GM23338 (cell line): ENCODE measurements at places on chromosomes 3 and 15.

DNA sequence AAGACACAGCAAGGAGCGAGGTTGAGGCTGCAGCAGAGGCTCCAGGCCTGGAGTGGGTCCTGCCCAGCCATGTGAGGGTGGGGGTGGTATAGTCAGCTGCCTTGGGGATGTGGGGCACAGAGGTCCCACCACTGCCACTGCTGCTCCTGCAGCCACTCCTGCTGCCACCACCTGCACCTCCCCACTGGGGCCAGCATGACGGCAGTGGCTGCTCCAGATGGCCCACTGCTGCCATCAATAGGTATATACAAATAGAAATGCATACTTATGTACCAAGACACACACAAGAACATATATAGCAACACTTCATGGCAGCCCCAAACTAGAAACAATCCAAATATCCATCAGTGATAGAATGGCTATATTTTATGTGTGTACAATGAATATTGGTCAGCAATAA, 10.0 kb upstream of the TOP2B start:
- H3K4me1 ChIP-seq: peaks cover 10% of the 10 kb centered on the region; the same call in 1 of the 2 replicates
- DNase-seq: no peak
- H3K36me3 ChIP-seq: no peaks in the 10 kb centered on the region
- H3K4me3 ChIP-seq: no peak overlapping the region
- no peaks in the 10 kb centered on the region for H3K27me3 ChIP-seq

GRCh38 chr3:185207931-185208746, 45.7 kb downstream of the EHHADH start:
- DNase-seq: no peak
- no peaks in the 10 kb centered on the region for H3K27me3 ChIP-seq
- no peak overlapping the region for H3K27ac ChIP-seq
- H3K4me1 ChIP-seq: no peaks in the 10 kb centered on the region

GRCh38 chr3:101685050-101685400, 1.5 kb downstream of the RPL24 start:
- H3K36me3 ChIP-seq: peaks cover 57% of the 10 kb centered on the region
- H3K4me1 ChIP-seq: peaks cover 9% of the 10 kb centered on the region; the same call in 1 of the 2 replicates
- peak overlapping the region; percentile 92 for H3K27ac ChIP-seq
- no peak for DNase-seq

DNA sequence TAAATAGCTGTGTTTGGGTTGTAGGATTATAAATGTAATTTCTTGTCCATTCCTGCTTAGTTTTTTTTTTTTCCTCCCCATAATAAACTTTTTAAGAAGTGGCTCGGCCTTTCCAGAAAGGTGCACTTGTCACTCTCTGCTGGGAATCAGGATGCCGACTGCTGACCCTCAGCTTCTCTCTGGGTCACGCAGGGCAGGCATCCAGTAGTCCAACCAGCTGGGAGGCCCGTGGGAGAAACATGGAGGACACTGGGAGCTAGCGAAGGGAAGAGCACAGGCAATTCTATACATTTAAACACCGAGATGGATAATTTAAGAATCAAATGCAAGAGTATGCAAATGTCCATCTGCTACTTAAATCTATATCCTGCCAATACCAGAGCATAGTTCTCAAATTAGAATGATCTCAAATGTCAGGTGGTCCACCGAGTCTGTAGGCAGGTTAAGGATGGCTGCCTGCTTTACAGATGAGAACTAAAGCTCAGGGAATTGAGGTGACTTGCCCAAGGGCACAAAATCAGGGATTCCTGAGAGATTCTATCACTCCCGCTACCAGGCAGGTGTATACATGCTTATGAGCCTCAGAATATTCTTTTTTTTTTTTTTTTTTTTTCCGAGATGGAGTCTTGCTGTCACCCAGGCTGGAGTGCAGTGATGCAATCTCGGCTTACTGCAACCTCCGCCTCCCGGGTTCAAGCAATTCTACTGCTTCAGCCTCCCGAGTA, 64.5 kb downstream of the DAPK2 start:
- H3K27ac ChIP-seq: no peak overlapping the region
- no peaks in the 10 kb centered on the region for H3K4me1 ChIP-seq
- H3K36me3 ChIP-seq: no peaks in the 10 kb centered on the region
- DNase-seq: no peak

GRCh38 chr15:76967067-76967466, 27.9 kb upstream of the PSTPIP1 start:
- H3K4me1 ChIP-seq: 0 out of 2 replicates have a peak, but pooled peaks cover 3% of the 10 kb centered on the region
- H3K36me3 ChIP-seq: no peaks in the 10 kb centered on the region
- no peaks in the 10 kb centered on the region for H3K27me3 ChIP-seq
- no peak overlapping the region for H3K4me3 ChIP-seq
- no peak for DNase-seq

- no peaks in the 10 kb centered on the region for H3K36me3 ChIP-seq
- DNase-seq: no peak
- H3K4me3 ChIP-seq: no peak overlapping the region
- H3K4me1 ChIP-seq: no peaks in the 10 kb centered on the region
- H3K27me3 ChIP-seq: no peaks in the 10 kb centered on the region
Measured at GRCh38 chr3:134707908-134708597, 57.2 kb upstream of the KY start.

- peaks cover 13% of the 10 kb centered on the region; the same call in 1 of the 2 replicates for H3K4me1 ChIP-seq
- peak; percentile 20 for DNase-seq
Measured at GRCh38 chr15:73844356-73844755, 29.0 kb upstream of the TBC1D21 start.

GRCh38 chr15:36882487-36883131, 217.7 kb downstream of the MEIS2 start:
- no peaks in the 10 kb centered on the region for H3K36me3 ChIP-seq
- H3K4me3 ChIP-seq: peak overlapping the region; percentile 35
- peaks cover 85% of the 10 kb centered on the region for H3K4me1 ChIP-seq
- no peak overlapping the region for H3K27ac ChIP-seq
- peak; percentile 59 for DNase-seq
- H3K27me3 ChIP-seq: peaks cover 100% of the 10 kb centered on the region

DNA sequence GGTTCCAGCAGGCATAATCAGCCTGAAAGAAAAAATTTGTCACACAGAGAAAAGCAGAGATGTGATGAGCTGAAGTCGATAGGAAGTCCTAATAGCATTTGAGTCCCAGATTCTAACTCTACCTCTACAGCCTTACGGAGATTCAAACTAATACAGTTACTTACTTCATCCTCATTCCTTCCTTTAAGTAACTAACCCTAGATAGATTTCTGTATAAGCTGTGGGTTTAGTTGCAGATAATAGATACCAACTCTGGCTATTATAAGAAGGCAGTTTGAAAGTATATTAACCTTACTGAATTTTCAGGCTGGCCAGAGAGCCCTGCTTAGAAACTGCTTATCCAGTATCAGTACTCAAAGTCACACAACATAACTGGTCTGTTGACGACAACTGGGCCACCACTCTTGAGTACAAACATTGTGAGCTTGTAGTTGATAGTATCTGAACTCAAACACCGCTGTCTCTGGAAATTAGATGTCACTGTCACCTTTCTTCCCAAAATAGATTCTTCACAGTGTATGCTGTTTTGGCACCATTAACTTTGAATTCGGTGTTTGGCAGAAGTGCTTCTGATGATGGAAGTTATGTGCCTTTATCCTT, 484.3 kb downstream of the DIPK2A start:
- no peak overlapping the region for H3K4me3 ChIP-seq
- no peaks in the 10 kb centered on the region for H3K36me3 ChIP-seq
- H3K27me3 ChIP-seq: no peaks in the 10 kb centered on the region
- no peak for DNase-seq

GRCh38 chr3:107212618-107213017, 164.6 kb upstream of the CCDC54 start:
- H3K27ac ChIP-seq: no peak overlapping the region
- DNase-seq: no peak
- no peaks in the 10 kb centered on the region for H3K27me3 ChIP-seq
- no peaks in the 10 kb centered on the region; the same call in 1 of the 2 replicates for H3K36me3 ChIP-seq

- no peaks in the 10 kb centered on the region for H3K36me3 ChIP-seq
- DNase-seq: no peak
- no peak overlapping the region for H3K4me3 ChIP-seq
- no peaks in the 10 kb centered on the region for H3K27me3 ChIP-seq
- H3K4me1 ChIP-seq: no peaks in the 10 kb centered on the region; the same call in 1 of the 2 replicates
Measured at GRCh38 chr3:106272302-106272701, 403.5 kb upstream of the CBLB start.

DNA sequence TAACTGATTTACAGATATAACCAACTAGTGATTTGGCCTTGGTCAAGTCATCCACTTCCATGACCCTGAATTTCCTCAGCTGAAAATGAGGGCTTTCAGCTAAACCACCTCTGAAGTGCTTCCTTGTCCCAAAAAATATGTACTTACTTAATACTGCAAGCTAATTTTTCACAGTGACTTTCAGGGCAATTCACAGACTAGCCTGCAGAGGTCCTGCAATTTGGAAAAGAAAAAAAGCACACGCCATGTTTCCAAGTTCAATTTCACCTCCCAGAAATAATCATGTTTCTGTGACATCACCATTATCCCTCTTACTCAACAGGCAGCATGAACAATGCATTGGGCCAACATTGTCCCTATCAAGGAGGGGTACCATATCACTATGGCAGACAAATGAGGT, 218.2 kb downstream of the SHOX2 start:
- H3K27ac ChIP-seq: no peak overlapping the region
- no peaks in the 10 kb centered on the region for H3K36me3 ChIP-seq
- DNase-seq: peak; percentile 21

DNA sequence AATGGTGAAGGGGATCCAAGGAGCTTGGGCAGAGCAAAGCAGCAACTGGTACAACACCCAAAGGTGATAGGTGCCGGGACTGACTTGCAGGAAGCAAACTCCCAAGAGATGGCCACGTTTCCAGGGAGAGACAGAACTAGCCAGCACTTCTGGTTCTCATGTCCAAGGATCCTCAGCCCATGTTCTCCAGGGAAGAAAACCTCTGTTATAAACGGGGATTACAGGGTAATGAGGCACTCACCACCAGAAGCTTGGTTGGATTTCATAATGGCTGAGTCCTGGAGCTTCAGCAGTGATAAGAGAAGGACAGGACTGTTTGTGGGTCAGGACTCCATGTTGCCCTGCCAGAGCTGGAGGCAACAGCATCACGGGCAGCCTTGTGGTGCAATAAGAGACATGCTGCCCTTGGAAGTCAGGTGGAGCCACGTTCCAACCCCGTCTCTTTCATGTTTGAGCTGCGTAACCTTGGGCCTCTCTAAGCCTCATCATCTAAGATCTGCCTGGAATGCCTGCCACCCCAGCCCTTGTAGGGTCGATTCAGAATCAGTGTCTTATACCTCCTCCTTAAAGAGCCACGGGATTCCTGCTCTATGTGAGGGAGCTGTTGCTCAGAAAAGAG, 181.0 kb downstream of the ABHD5 start:
- no peaks in the 10 kb centered on the region for H3K27me3 ChIP-seq
- no peak overlapping the region for H3K4me3 ChIP-seq
- H3K36me3 ChIP-seq: no peaks in the 10 kb centered on the region
- H3K27ac ChIP-seq: no peak overlapping the region

DNA sequence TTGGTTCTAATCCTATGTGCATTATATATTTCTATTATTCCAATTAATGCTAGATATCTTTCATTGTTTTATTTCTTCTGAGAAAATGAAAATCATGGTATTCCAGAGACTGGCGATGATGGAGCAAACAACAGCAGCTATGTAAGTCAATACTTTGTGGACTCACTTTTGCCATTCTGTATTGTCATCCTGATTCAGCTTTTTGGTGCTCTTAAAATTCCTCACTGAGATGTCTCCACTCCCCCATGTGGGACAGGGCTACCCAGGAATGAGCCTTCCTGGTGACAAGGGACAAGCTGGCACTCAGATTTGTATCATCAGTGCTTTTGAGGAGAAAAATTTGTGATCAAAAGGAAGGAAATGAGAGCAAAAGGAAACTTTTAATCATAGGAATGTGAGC, 56.7 kb upstream of the XCR1 start:
- H3K36me3 ChIP-seq: no peaks in the 10 kb centered on the region
- H3K27me3 ChIP-seq: no peaks in the 10 kb centered on the region
- H3K4me3 ChIP-seq: no peak overlapping the region
- H3K4me1 ChIP-seq: no peaks in the 10 kb centered on the region
- H3K27ac ChIP-seq: no peak overlapping the region

DNA sequence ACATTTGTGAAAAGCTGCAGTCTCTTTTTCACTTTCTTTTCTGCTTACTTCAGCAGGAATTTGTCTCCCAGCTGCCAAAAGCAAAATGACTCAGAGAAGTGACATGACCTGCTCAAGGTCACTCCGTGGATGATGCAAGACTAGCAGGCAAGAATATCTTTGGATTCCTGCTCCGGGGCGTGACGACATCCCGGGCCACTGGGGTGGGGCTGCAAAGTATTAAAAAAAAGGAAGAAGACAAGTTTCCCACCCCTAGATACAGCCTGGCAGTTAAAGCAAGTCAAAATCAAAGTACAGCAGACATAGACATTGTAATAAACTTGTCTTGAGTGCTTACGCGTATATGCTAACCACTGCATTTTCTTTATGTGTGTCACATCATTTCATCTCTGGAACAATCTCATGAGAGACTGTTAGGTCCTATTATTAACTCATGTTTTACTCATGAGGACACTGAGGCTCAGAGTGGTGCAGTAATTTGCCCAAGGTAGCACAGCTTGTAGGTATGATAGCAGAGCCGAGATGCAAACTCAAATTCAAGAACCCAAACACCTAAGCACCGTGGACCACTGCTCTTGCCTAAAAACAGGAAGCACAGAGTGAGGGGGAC, 485.2 kb upstream of the PROK2 start:
- no peak for DNase-seq
- H3K36me3 ChIP-seq: no peaks in the 10 kb centered on the region
- no peak overlapping the region for H3K4me3 ChIP-seq

DNA sequence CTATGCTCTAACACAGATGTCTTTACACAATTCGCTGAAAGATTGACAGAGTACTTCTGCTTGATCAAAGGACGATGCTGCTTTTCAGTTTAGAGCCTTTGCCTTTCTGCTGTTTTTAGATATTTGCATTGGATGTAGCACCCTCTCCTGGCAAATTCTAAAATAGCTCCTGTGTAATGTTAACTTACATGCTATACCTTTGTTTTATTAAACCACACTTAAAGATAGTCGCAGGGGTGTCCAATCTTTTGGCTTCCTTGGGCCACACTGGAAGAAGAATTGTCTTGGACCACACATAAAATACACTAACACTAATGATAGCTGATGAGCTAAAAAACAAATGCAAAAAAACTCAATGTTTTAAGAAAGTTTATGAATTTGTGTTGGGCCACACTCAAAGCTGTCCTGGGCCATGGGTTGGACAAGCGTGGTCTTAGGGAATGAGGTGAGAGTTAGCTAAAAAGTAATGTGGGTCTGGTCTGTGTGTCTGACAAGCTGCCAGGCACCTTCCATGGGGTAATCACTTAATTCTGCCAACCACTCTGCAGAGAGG, 62.9 kb downstream of the ATG7 start:
- no peaks in the 10 kb centered on the region for H3K4me1 ChIP-seq
- no peak overlapping the region for H3K4me3 ChIP-seq
- H3K27me3 ChIP-seq: no peaks in the 10 kb centered on the region
- peak; percentile 74 for DNase-seq
- H3K36me3 ChIP-seq: no peaks in the 10 kb centered on the region
